ENCODE measurements at places on chromosomes 6 and 20. TPM values are rescaled to one million over a fixed set of nuclear protein-coding genes. Genes with fewer than 3 reads are reported as not detected.

EFHC1 gene
- 13.2 TPM for total RNA-seq

- no peak for DNase-seq
Observed at GRCh38 chr20:25991051-25991755, 294.6 kb upstream of the ZNF337 start.

DNA sequence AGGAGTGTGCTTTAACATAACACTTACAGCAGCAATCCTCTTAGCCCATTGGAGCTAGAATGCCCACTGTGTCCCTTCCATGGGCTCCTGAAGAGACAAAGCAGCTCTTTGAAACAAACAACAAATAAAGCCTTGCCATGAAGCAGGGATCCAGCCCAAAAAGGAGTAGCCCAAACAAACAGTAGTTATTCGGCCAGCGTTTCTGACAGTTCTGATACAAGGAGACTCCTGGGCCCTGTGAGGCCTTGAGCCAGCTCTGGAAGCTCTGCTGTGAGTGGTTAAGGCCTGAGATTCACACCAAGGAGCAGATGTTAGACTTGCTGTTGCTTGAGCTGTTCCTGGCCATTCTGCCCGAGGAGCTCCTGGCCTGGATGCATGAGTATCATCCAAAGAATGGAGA lies 16.9 kb upstream of the ZSCAN16 start:
- no peak for DNase-seq

GRCh38 chr6:21836772-21837425 lies 243.3 kb downstream of the SOX4 start:
- no peak for DNase-seq

DNA sequence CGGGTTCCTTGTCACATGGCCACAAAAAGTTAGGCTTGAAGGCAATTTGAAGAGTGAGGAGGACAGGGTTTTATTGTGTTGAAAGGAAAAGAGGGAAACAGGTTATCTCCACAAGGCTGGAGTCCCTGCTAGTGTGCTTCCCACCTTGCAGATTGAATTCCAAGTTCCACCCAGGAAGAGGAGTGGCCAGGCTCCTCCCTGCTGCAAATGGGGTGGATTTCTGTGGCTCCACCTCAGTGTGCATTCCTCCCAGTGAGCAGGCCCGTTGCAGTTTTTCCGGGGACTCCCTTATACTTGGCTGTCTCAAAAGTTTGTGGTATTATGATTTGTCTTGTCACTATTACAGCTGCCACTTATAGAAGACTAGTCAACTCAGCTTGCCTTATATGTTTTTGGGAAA lies 281.8 kb upstream of the PLCB4 start:
- DNase-seq = no peak
